CD4-positive, alpha-beta T cell (primary cell): ENCODE measurements at places on chromosomes 12 and 14.

GRCh38 chr14:89658977-89659670, 242.1 kb upstream of the FOXN3 start:
- no peak for DNase-seq

DNA sequence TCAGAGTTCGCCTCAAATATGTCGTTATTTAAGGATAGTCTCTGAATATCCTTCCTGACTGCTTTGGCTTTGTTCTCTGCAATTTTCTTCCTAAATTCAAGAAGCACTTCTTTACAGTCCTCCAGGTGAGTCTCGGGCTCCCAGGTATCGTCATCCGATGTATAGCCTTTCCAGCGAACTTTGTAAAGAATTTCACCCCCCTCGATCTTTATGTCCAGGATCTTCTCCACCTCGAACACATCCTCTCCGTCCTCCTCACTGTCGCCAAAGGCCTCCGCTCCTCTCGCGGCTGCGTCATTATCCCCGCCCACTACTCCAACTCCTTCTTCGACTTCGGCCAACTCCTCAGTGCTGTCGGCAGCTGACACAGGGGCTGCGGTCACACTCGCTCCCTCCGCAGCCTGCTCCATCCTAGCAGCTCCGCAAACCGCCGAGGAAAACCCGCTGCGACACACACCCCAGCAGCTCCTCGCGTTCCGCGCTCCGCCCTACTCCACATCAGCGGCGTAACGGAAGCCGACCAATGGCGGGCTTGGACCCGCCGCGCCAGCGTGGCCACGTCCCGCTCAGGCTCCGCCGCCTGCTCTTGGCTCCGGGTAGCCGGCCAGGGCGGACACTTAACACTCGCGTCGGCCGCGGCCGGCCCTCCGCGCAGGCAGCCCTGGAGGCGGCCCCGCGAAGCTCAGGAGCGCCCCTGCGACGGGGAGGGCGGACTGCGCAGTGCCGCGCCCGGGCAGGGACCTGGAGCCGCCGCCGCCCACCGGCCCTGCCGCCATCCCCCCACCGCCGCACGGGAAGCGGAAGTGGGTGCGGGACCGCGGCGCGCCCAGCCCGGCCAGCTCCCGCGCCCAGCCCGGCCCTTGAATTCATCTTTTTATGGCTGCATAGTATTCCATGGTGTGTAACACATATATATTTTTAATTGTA, 4.1 kb downstream of the CD163L1 start:
- no peak for DNase-seq

GRCh38 chr12:42666671-42667243, 77.2 kb upstream of the PRICKLE1 start:
- no peak for DNase-seq

GRCh38 chr12:39723831-39724230, 104.2 kb upstream of the ABCD2 start:
- no peak for DNase-seq
